ENCODE measurements at places on chromosomes 11 and 22.

DNA sequence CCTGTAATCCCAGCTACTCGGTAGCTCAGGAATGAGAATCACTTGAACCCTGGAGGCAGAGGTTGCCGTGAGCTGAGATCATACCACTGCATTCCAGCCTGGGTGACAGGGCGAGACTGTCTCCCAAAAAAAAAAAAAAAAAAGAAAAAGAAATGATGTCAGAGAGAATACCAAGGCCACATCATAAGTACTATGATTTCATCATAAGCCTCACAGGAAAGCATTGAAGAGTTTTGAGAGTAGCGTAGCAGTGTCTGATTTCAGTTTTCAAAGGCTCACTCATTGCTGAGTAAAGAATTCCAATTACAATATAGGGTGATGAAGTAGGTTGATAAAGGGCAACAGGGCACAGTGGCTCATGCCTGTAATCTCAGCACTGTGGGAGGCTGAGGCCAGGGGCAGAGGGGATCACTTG, 88.8 kb downstream of the MRTFA start:
- no peak for DNase-seq

DNA sequence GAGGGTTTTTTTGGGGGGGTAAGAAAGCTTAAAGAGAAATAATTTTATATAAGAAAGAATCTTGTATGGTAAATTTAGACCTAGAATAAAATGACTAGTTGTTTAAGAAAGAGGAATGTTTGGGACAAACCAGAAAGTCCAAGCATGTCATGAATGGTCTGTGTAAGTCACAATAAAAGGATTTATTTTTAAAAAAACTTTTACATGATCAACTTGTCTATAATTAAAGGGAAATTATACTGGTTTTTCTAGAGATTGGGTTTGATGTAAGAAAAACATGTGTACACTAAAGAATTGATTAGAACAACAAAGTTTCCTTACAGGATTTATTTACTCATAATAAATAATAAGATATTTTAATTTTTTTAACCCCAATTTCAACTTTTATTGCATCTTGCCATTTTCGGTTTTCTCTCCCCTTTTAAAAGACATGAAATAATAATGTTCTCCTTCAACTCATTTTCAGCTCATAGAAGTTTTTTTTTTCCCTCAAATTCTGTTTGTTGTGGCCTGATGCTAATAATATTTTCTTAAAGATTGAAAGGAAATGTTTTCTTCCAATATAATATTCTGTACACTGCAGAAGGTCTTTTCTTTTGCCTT, 35.4 kb upstream of the INCENP start:
- no peak for DNase-seq

DNA sequence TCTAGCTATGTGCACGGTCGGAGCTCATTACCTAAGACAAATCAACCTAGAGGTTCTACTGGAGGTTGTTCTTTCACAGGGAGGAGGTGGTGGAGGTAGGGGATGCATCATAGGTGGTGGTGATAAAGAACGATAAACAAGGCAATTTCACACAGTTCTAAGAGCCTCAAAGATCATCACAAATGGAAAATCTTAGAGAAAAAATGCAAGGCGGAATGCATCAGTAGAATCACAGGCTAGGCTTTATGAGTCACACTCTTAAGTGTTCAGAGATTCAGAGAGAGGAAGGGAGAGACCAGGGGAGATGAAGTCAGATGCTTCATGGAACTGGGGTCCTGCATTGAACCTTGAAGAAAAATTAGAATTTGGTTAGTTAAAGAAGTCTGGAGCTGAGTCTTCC, 58.3 kb downstream of the TMPRSS5 start:
- no peak for DNase-seq

DNA sequence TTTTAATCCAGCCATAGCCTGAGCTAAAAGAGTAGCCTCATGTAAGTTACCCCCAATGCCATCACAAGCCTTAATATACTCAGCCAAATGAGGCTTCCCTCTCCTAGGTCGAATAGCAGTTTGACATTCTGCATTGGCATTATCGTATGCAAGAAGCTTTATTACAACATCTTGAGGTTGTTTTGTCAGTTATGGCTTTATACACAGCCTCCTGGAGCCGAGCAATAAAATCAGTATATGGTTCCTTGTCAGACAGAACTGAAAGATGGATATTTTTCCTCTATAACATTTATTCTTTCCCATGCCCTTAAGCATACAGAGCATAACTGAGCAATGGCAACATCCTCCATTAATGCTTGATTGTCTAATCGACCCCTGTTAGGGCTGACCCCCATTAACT, 5.4 kb upstream of the DNAJB13 start:
- DNase-seq: no peak

DNA sequence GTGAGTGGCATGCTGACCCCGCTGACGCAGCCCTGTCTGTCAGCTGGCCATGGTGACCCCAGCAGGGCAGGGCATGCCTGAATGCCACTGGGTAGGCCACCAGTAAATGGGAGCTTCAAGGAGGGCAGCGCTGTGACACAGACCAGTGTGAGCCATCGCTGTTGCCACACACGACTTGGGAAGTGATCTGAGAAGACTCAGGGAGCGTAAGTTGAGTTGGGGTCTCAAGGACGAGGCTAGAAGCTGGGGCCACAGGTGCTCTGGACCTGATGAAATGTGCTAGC, 28.2 kb downstream of the MPPED1 start:
- DNase-seq: no peak

- peak; percentile 42 for DNase-seq
Observed at GRCh38 chr11:92245700-92246271, 21.2 kb downstream of the FAT3 start.

DNA sequence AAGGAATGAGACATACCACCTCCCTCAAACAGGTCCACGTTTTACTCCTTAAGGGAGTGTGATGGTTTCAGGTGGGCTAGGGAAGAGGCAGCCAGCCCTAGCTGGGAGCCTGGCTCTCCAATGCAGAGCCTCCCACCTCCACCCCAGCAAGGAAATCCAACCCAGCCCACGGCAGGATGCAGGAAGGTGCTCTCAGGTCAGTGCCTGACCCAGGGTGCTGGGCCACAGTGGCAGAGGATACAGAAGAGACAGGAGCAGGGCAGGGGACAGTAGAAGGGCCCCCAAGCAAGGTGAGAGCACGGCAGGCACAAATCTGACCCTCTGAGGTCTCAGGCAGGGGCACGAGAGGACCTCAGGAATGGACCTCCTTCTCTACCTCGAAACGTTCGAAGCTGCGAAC, 26.9 kb upstream of the CCND1 start:
- DNase-seq: no peak

- no peak for DNase-seq
Observed at GRCh38 chr22:38071421-38072321, 12.3 kb downstream of the SLC16A8 start.

- DNase-seq: no peak
Observed at GRCh38 chr11:9069862-9070470, 21.4 kb downstream of the SCUBE2 start.

DNA sequence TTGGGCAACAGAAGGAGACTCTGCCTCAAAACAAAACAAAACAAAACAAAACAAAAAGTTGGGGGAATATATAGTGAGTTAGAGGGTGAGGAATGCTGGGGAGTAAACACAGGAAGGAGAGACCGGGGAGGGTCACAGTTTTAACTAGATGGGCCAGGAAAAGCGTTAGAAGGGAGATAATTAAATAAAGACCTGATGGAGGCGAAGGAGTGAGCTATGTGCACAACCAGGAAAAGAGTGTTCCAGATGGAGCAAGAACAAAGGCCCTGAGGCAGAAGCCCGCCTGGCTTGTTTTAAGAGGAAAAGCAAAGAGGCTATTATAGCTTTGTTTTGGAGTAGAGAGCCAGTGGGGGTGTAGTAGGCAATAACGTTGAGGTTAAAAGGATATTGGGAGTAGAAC, 4.8 kb upstream of the PLA2G6 start:
- DNase-seq: no peak

DNA sequence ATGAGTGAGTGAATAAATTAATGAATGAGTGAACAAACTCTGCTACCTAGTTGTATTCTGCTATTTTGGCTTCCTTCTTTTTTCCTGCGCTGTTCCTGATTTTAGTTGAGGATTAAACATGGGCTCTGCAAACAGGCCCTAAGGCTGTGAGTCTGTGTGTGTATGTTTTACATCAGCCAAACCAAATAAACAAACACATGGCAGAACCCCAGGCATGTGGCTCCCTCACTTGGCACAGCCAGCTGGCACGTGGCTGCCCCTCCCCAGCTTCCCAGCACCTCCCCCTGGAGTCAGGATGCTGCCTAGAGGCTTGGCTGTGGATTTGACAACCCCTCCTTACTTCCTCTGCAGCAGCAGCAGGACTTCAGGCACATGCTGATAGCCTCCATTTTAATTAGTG, 593.2 kb downstream of the INSC start:
- DNase-seq: no peak

DNA sequence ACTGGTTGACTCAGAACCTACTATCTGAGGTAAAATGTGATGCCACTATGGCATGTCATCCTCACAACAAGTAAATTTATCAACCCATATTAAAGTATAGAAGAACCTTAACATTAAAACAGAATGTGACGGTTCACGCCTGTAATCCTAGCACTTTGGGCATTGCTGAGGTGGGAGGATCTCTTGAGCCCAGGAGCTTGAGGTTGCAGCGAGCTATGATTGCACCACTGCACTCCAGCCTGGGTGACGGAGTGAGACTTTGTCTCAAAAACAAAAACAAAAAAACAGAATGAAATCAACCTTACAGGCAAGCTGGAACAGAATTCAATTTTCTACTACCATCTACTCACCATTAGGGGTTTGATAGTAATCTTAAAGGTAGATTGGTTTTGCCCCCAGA, 86.2 kb downstream of the PLEKHA7 start:
- no peak for DNase-seq

DNA sequence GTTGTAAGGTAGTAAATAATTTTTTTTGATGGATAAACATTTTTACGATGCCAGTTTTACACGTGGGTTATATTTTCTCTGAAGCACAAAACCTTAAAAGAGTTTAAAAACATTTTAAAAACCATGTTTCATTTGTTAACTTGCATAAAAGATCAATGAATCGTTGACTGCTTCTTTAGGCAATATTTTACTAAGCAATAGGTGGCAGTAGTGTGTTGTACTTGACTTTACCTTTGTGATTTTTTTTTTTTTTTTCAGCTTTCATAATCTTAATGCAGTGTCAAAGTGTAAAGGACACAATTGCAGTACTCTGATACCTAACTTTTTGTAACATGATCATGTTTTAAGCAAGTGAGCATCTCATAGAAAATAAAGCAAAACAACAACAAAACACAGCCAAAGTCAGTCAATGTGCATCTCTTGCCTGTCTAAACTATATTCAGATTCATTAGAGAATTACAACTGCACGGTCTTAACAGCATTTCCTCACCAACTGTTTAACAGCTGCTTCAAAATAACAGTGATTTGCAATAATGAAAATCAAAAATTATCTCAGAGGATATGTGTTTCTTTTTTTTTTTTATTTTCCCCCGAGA, 27.7 kb downstream of the DNAJC24 start:
- peak; percentile 36 for DNase-seq

DNA sequence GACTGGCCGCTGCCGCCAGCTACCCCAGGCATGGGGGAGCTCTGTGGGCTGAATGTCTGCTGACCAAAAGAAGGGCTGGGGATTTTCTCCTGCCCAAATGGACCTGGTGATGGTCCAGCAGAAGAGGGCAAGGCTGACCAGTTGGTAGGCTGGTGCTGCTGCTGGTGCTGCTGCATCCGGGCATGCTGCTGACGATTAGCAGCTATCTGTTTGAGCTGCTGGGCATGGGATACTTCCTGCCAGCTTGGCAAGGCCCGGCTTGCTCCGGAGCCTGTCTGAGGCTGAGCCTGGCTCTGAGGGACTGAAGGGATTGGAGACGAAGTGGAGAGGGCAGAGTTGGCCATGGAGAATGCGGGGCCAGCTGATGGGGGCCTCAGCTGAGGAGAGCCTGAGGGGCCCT, 168.6 kb upstream of the MTMR2 start:
- DNase-seq: no peak

DNA sequence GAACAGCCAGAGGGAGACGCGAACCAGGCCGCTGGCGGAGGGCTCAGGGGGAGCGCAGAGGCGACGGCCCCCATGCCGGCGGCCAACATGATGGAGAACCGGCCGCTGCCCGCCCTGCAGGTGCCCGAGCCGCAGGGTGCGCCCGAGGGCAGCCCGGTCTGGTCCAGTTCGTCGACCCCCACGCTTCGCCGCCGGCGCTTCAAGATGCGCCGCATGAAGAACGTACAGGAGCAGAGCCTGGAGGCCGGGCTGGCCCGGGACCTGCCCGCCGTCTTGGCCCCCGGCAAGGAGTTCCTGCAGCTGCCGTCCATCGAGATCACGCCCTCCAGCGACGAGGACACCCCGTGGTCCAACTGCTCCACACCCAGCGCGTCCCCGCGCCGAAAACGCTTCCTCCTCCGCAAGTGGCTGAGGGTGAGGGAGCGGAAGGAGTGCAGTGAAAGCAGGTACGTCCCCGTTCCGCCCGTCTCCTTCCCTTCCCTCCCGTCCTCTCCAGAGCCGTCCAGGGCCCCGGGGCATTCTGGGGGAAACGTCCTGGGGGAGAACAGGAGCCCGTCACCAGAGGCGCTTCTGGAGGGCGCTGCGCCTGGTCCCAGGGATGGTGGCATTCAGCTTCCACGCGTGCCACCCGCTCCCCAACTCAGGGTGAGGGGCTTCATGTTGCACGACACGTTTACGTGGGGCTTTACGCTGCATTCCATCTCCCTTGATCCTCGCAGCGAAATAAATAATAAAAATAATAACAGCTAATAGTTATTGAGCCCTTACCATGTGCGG, 840 bp downstream of the GRAMD1B start:
- peak; percentile 39 for DNase-seq

- no peak for DNase-seq
Observed at GRCh38 chr22:33315954-33316353, 257.8 kb upstream of the SYN3 start.

DNA sequence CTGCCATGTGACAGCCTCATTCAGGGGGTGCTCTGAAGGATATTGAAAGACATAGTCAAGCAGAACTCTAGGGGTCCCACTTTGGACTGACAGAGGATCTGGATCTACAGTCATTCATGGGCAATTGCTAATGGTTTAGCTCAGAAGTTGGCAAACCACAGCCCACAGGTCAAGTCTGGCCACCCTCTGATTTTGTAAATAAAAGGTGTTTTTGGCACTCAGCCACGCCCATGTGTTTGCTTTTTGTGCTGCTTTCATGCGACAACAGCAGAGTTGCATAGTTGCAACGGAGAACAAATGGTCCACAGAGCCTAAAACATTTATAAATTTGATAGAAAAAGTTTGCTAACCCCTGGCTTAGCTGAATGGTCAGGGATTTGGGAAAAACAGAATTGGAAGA, 41.7 kb downstream of the RPS6KA4 start:
- no peak for DNase-seq

- DNase-seq: peak; percentile 38
Observed at GRCh38 chr11:130522284-130522961, 74.0 kb downstream of the ADAMTS15 start.

- no peak for DNase-seq
Observed at GRCh38 chr11:64758330-64759079, 1.3 kb downstream of the PYGM start.

DNA sequence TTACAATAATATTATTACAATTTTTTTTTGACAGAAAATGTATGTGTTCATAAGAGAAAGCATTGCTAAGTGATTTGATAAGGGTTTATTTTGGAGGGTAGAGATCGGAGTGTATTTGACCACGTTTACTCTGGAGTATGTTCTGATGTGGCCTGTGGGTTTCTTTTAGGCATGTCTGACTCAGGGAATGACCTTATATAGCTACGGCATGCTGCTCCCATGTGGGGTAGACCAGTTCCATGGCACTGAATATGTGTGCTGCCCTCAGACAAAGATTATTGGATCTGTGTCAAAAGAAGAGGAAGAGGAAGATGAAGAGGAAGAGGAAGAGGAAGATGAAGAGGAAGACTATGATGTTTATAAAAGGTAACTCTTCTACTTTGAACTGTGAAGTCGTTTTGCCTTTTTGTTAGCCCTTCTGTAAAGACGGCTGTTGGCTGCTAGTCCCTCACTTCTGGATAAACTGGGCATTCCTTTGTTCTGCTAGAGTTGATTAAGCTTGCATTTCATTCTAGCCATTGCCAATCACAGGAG, 38.1 kb upstream of the ST14 start:
- no peak for DNase-seq

All from pons (tissue), 1 donor.